ENCODE measurements at places on chromosomes 16 and 17.

DNA sequence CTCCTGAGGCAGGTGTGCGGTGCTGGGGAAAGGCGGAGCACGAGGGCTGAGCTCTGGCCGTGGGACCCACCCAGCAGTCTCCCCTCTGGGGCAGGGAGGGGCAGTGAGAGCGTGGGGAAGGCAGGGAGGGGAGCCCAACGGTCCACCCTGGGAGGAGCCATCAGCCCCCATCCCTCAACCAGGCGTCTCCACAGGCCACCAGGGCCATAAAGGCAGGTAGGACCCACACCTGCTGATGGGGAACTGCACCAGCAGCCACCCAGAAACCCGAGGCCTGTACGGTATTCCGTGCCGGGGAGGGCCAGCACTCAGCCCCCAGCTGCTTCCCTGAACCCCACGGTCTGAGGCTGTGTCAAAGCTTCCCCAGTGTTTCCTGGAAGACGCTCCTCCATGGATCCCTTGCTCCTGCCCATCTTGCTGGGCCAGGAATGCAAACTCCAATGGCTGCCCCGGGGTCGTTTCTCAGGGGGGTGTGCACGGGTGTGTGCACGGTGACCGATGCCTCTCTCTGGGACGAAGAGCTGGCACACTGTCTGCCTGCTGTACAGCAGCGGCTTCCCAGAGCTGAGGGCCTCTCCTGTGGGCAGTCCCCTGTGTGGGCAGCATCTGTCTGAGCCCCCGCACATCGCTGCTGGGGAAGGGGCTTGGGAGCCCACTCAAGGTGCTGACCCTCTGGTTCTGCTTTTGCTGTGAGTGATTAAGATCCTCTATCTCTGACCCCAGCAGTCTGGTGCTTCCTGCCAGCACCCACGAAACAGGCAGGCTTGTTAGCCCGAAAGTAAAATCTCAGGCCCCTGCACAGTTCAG, 17.2 kb upstream of the METRNL start:
- DNase-seq, result no peak

DNA sequence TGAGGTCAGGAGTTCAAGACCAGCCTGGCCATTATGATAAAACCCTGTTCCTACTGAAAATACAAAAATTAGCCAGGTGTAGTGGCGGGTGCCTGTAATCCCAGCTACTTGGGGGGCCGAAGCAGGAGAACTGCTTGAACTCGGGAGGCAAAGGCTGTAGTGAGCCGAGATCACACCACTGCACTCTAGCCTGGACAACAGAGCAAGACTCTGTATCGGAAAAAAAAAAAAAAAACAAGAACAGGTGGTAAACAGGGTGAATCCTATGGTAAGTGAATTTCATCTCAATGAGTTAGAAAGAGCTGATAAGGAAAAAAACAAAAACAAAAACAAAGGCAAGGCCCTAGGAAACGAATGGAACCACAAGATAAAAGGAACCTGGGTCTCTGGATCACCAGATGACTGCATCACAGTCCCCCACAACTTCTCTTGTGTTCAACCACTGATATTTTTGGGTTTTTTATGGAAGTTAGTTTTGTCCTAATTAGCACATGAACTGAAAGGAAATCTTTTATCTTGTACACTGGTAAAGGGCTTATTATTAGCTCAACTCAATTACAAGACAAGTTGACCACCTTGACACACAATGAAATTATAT, 21.0 kb downstream of the GLG1 start:
- no peak for DNase-seq

- no peak for DNase-seq
Measured at GRCh38 chr17:52212851-52213250, 54.3 kb upstream of the CA10 start.

DNA sequence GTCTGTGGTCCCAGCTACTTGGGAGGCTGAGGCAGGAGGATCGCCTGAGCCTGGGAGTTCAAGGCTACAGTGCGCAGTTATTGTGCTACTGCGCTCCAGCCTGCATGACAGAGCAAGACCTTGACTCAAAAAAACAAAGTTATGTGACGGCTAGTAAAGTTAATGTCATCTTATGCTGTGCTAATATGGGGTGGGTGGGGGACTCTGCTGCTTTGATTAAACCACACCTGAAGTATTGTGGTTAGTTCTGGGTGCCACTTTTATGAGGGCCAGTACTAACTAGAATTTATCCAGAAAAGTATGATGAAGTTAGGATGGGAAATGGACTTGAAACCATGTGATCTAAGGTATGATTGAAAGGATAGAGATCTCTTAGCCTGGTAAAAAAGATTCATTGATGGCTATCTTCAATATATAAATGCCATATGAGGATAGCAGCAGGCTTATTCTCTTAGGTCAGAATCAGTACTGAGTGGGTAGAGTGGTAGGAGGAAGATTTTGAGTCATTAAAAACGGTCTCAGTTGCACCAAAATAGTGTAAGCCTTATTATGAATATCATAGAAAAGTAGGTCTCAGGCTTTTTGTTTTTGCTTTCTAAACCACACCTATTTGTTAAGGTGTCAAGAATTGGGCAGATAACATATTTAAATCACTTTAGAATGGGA, 5.6 kb downstream of the WSB1 start:
- DNase-seq, result no peak

DNA sequence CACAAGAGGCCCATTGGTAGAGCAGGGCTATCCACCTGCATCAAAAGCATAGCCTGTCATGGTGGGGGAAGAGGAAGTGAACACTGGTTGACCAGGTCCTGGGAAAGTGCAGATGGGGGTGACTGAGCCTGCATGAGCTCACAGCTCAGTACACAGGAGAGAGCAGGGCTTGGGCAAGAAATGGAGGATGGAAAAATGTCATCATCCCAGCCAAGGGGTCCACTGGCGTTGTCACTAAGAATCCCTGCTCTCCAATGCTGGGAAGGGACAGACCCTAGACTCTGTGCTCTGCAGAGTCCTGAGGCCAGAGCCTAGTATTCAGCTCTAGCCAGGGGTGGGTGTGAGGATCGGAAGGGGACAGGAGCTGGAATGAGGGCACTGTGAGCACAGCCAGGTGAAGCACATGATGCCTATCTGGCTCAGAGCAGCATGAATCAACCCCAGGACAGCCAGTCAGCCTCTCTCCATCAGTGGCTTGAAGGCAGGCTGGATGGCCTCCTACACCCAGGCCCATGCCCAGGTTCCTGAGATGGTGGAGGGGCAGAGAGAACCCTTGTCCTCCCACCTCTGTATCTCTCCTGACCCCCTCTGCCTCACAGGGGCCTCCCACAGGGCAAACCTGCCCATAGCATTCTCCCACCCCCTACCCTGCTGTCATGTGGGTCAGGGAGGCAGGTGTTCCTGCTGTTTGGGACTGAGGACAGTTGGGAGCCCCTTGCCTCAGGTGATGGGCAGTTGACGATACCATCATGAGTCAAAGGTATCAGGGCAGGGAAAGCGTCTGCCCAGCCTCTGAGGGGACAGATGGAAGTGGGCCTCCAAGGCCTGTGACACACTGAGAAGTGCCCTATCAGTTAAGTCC, 13.8 kb upstream of the CTCF start:
- DNase-seq, result no peak

DNA sequence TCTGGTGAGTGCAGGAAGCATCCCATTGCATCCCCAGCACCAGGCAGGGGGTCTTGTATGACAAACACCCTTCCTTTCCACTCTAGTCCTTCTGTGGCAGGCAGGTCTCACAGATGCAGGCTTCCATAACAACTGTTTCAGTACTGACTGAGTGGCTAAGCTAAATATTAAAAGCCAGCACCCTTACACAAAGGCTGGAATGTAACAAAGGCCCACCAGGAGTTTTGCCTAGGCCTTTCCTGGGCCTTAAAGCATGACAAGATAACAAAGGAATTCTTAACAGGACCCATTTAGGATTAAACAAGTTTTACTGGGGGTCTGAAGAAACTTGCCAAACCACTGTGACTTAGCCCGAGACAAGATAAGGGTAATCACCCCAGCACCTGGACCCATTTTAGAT, 228.9 kb upstream of the RPL38 start:
- DNase-seq, result no peak

DNA sequence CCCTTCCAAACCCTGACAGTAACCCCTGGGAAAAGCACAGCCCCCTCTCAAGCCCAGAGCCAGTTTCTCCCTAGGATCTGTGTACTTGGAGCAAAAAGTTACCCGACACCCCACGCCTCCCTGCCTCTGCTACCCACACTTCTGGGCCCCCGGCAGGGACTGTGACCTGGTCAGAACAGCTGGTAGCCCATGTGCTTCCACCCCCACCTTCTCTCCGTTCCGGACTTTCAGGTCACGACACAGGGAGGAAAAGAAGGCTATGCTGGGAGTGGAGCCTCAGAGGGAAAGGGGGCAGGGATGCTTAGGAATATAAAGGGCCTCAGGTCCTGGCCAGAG, 6.4 kb downstream of the PPY start:
- DNase-seq, result no peak

DNA sequence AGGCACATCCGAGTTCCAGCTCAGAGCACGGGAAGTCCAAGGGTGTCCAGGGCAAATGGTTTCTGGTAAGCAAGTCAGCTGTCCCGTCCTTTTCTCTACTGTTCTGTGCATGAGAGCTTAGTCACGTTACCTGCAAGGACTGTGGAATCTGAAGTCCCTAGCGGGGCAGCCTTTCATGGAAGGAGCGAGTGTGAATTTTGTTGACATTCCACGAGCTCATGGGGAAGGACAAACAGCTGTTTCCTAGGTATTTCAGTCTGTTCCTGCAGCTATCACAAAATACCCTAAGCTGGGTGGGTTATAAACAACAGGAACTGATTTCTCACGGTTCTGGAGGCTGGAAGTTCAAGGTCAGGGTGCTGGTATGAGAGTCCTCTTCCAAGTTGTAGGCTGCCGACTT, 109.2 kb downstream of the SDR42E1 start:
- no peak for DNase-seq

DNA sequence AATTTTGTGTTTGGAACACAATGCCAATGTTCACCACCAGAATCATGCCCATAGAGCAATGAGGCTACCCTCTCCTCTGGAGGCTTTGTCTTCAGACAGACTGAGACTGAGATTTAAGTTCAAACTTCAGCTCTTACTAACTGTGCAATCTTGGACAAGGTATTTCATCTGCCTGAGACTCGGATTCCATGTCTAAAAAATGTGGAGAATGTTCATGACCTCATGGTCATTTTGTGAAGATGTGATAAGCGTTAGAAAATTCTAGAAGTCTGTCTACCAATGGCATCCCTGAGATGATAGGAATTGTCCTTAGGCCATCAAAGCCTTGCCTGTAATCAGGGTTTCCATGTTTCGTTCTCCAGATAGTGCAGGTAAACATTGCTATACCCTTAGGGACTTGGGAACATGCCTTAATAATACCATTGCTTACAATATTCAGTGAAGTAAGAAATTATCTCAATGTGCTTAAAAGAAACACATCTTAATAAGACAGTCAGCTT, 388.2 kb upstream of the MAF start:
- DNase-seq, result no peak

- DNase-seq, result no peak
Measured at GRCh38 chr17:42313773-42314566, 25.7 kb downstream of the STAT5A start.

Data from HS-5 (cell line).